ENCODE measurements at places on chromosomes 2 and 18. TPM values are rescaled to one million over a fixed set of nuclear protein-coding genes. Genes with fewer than 3 reads are reported as not detected.

Gene PARD3B
- total RNA-seq = 26.7 TPM

Gene PMAIP1
- total RNA-seq = 24.4 TPM

Gene KCNF1
- total RNA-seq = not detected

Gene ABHD1
- not detected for total RNA-seq

Gene PDE11A
- total RNA-seq = 0.05 TPM

Gene DNER
- total RNA-seq = 0.19 TPM

Gene SERPINB4
- not detected for total RNA-seq

Gene DYNC1I2
- total RNA-seq = 118 TPM

Gene FBXO48
- 0.81 TPM for total RNA-seq

Gene IL36B
- total RNA-seq = not detected

Gene SMIM21
- not detected for total RNA-seq

Gene ADGRF3
- total RNA-seq = 0.24 TPM

Gene MYL12A
- total RNA-seq = 500 TPM

Gene HOXD13
- total RNA-seq = not detected

- no peak for DNase-seq
Observed at GRCh38 chr2:237102428-237102827, 16.7 kb downstream of the COPS8 start.

DNA sequence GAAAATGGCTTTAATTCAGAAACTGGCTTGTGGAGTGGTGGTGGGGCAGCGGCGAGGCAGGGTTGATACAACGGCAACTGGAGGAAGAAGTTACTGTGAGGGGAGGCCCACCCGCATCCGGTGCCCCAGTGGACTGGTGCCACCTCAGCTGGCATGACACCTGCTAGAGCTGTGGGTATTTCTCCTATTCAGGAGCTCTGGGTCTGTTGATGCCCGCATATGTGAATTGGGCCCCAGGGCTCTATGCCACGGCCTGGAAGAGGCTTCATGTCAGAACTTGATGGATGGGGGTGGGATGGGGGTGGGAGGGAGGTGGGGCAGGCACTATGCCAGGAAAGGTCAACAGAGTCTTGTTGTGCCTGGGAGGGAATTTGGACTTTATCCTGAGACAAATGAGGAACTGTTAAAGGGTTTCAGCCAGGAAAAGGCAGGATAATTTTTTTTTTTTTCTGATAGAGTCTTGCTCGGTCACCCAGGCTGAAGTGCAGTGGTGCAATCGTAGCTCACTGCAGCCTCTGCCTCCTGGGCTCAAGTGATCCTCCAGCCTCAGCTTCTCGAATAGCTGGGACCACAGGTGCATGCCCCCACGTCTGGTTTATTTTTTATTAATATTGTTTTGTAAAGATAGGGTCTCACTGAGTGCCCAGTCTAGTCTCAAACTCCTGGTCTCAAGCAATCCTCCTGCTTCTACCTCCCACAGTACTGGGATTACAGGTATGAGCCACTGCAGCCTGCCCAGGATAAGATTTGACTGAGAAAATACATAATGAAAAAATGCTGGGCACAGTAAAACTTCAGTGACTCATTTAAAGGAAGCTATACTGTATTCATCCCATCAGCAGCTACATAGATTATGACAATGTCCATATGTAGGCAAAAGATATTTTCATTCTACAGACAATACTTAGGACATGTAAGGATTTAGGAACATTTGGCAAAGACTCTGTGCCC is 52.6 kb downstream of the SH2D6 start:
- no peak for DNase-seq

GRCh38 chr2:122514451-122514996 is 759.1 kb downstream of the TSN start:
- no peak for DNase-seq

- no peak for DNase-seq
Observed at GRCh38 chr2:45684756-45685155, 33.3 kb downstream of the PRKCE start.

GRCh38 chr2:238227587-238228032 is 12.2 kb downstream of the HES6 start:
- no peak for DNase-seq

- no peak for DNase-seq
Observed at GRCh38 chr2:33210626-33211025, 263.9 kb downstream of the LTBP1 start.

DNA sequence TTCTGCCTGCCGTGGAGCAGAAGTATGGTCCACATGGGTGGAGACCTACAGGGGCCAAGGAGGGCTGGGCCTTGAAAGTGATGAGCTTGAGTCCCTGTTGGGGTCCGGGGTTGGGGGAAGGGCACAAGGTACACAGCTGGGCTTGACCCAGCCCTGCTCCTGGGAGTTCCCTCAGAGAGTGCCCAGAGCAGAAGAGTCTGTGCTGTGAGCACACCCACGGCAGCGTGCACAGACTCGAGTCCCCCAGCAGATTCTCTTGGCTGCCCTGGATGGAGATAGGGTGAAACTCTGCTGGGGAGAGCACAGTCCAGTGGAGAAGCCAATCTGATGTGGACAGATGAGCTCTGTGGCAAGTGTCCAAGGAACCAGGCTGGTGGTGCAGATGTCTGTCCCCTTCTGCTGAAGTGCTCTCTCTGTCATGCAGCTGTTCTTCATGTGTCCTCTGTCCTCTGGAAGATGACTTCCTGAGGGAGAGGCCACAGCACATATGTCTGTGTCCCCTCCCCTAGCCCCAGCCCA is 27.5 kb downstream of the INPP4A start:
- DNase-seq = no peak

GRCh38 chr2:203897544-203897943 is 30.0 kb downstream of the CTLA4 start:
- no peak for DNase-seq

DNA sequence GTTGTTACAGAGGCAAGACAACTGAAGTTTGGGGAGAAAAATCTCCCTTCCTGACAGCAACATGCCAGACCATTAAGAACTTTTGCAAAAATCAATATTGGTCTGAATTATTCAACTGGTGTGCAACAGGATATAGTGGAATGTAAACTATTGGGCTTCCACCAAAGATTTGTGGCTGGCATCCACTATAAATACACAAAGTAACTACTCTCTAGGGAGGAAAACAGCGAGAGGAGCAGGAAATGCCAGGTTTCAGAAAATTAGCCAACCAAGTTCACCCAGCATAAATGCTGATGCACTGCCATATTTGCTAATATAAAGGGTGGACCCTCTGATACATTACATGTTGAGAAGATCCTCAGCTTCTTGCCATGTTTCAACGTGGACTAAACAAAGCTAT is 267.6 kb upstream of the LYPD1 start:
- no peak for DNase-seq

DNA sequence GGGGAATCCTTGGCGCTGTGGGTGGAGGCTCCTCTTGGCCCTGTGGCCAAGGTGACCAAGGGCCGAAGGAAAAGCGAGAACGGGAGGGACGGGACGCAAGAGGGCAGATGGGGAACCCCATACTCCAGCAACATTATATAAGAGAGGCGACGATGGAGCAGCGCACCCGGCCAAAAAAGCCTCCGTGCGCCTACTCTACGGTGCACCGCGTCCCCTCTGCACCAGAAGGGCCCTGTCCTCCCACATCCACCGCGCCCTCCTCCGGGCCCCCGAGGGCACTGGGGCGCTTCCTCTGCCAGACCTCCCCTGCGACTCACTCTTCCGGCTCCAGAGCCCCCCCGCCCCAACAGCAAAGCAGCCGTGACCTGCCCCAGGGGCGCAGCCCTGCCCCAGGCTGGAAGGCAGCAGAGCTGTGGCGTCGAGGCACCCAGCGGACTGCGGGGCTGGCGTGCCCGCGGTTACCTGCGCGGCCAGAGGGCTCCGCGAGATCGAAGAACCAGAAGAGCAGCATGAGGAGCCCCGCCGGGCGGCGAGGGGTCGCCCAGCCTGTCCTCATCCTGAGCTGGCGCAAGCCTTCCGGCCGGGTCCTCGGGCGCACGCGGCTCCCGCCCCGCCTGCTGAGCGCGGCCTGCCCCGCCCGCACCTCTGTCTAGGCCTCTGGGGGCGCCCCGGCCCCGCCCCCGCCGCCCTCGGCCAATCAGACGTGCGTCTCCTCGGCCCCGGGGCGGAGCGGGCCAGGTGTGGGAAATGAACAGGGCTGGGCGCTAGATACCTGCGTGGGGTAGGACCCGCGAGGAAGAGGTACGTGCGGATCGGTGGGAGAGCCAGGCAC is 106.3 kb upstream of the CD302 start:
- DNase-seq = peak; percentile 84

GRCh38 chr18:9616049-9616448 is 1.7 kb upstream of the PPP4R1 start:
- DNase-seq = no peak

DNA sequence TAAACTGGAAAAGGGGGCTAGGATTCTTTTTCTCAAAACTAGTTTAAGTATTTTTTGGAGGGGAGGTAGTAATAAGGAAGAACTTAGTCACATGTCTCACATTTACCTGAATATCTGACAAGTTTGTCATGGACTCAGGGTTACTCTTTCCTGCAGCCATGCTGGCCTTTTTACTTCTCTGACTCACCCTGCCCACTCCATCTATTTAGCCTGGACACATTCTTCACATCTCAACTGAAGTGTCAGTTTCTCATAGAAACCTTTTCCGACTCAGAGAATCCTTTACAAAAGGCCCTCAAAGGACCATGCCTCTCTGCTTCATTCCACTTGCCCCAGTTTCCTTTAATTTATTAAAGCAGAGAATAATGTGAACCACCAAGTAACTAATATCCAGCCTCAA is 42.6 kb downstream of the SCN7A start:
- no peak for DNase-seq

DNA sequence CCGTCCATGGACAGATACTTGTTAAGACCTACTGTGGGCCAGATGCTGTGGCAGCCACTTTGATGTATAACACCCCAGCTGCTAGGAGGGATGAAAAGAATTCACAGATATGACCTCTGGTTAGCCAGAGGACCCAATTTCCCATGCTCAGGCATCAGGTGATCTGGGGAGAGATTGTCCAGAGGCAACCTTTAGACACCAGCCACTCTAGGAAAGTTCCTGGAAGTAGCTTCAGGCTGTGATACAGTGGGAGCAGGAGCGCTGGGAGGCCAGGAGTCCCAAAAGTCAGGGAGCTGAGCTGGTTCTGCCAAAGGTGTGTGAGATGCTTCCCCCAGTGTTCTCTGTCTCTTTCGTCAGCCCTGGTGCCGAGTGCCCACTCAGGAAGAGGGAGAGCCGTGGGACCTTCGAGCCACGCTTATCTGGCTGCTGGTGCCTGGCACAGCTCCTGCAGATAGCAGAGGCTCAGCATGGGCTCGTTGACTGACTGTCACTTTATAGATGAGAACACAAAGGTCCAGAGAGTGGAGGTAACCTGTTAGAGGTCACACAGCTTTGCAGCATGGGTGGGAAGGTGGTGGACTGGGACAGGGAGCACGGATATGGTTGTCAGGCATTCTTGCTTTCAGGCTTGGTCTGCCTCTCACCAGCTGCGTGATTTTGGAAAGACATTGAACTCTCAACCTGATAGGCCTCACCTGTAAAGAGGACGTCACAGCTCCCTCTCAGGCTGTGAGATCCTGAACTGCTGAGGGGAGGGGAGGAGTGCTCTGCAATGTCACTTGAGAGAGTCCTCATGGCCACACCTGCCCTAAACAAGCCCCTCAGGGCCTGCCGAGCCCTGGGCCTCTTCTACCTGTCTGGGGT is 7.8 kb upstream of the RALB start:
- no peak for DNase-seq

GRCh38 chr2:108823286-108823685 is 36.7 kb downstream of the CCDC138 start:
- no peak for DNase-seq

DNA sequence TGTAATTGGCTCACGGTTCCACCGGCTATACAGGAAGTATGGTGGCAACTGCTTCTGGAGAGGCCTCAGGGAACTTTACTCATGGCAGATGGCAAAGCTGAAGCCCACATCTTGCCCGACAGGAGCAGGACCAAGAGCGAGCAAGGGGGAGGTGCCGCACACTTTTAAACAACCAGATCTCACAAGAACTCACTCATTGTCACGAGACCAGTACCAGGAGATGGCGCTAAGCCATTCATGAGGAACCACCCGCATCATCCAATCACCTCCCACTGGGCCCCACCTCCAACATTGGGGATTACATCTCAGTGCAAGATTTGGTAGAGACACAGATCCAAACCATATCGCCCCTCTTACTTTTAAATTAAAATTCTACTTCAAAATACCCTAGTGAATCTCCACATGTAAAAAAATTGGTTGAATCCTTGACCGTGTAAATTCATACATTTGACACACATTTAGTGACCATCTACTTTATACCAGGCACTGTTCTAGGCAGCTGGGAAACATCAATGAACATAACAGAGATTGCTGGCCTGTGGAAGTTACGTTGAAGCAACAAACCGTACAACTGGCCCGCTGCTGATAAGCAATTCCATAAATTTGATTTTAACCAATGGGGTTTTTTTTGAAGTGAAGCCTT is 87.6 kb downstream of the ALPK2 start:
- DNase-seq = no peak

DNA sequence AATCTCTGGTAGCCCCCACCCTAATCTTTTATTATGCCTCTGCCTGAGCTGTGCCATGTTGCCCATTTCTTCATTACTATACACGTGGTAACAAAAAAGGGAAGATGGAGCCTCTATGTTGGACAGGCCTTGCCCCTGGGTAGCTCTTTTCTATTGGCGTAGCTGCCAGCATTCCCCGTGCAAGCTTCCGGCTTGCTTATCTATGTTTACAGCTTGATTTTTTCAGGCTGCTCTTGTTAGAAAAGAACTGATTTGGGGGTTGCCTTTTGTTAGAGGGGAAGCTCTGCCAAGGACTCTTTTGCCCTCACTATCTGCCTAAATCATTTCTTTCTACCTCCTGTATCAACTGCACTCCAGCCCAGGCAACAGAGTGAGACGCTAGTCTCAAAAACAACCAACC is 45.5 kb upstream of the ZSWIM2 start:
- no peak for DNase-seq

DNA sequence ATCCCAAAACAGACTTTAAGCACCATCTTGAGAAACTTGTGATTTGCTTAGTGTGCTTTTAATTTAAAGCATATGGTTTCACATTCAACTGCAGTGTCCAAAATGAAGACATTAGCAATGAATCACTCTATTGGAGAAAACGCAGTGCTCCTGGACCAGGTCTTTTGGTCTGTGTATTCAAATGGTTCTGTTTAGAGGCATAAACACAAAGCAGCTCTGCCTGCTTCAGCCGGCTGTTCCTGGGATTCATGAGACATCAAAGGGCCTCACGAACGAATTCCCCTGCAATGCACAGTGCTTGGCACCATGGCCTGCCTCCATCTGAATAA is 117.1 kb upstream of the SP5 start:
- DNase-seq = no peak

DNA sequence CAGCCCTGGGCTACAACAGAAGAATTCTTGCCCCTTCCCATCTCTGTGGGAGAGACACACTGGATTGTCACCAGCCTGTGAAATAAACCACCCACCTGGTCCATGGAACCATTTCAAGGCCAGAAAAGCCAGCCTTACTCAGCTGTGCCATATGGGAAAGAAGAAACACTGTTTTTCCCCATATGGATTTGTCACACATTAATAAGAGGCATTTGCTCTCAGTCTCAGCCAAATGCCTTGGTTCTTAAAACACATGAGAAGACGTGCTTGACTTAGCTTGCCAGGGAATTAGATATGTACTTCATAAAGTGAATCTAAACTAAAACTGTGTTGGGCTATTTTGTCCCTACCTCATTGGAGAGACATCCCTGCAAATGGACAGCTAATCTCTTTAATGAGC is 308.6 kb upstream of the TNP1 start:
- no peak for DNase-seq
